HCT116 (cell line): ENCODE measurements at places on chromosomes 1 and 21.

DNA sequence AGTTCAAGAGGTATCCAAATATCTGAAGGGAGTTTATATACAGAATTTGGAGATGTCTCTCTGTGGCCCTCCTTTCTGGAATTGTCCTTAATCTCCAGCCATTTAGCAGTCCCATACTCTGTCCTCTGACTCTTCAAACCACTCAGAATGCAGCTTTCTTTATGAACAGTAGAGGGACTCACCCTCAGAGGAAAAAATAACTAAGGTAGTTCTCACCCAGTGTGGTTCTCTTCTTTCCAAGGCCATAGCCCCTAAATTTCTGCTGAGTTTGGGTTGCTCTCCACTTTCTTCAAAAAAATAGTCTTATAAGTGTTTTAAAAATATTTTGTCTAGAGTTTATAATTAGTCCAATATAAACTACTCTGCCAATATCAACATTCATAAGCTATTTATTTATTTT, 369.7 kb downstream of the MATN1 start:
- no peak for DNase-seq

GRCh38 chr1:98523256-98523655, 138.3 kb upstream of the SNX7 start:
- DNase-seq, result no peak

- DNase-seq, result no peak
Measured at GRCh38 chr1:22323141-22323845, 128.4 kb upstream of the ZBTB40 start.

GRCh38 chr1:67264899-67265298, 42.8 kb upstream of the IL12RB2 start:
- DNase-seq, result no peak

DNA sequence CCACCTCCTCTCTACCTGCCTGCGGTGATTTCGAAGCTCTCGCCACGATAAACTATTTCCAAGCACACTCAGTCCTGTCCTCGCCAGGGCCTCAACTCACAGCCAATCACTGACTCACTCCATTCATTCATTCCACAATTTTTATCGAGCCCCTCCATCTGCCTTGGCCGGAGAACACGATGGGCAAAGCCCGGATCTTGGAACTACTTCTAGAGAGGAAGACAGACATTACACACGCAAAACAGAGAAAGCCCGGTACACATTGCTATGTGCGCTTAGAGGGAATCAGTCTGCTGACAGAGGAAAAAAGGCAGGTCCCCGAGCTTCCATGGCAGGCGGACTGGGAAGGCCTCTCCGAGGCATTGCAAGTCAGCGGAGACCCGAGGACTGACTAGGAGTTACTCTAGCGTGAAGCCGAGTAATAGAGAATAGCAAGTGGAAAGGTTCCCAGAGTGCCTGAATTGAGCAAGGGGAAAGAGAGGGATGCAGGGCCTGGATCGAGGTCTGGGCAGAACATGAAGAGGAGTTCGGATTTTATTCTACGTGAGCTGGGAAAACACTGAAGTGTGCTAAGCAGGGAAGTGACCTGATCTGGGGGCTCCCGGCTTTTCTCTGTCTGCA, 54.2 kb upstream of the DNAJC6 start:
- no peak for DNase-seq

- DNase-seq, result no peak
Measured at GRCh38 chr1:193957556-193958095, 771.2 kb upstream of the B3GALT2 start.

GRCh38 chr1:6105763-6106162, 60.1 kb downstream of the KCNAB2 start:
- no peak for DNase-seq

DNA sequence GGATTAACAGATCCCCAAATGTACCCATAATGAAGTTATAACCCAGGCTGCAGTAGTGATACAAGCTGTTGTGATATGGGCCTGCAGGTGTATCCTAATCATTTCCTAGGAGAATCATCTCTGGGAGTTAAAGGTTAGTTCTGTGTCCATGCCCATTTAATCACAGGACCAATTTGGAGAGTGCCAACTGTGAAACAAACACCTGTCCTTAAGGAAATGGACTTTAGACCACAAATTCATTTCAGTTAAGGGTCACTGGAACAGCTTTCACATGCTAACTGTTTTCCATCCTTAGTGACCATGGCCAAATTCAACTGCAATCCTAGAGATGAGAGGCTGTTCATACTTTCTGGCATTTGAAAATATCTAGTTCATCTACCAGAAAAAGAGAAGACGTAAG, 160.9 kb downstream of the GPATCH2 start:
- DNase-seq, result no peak

- peak; percentile 40 for DNase-seq
Measured at GRCh38 chr1:75908717-75909152, 23.5 kb downstream of the ASB17 start.

GRCh38 chr1:29575277-29575676, 339.0 kb downstream of the PTPRU start:
- DNase-seq, result no peak

DNA sequence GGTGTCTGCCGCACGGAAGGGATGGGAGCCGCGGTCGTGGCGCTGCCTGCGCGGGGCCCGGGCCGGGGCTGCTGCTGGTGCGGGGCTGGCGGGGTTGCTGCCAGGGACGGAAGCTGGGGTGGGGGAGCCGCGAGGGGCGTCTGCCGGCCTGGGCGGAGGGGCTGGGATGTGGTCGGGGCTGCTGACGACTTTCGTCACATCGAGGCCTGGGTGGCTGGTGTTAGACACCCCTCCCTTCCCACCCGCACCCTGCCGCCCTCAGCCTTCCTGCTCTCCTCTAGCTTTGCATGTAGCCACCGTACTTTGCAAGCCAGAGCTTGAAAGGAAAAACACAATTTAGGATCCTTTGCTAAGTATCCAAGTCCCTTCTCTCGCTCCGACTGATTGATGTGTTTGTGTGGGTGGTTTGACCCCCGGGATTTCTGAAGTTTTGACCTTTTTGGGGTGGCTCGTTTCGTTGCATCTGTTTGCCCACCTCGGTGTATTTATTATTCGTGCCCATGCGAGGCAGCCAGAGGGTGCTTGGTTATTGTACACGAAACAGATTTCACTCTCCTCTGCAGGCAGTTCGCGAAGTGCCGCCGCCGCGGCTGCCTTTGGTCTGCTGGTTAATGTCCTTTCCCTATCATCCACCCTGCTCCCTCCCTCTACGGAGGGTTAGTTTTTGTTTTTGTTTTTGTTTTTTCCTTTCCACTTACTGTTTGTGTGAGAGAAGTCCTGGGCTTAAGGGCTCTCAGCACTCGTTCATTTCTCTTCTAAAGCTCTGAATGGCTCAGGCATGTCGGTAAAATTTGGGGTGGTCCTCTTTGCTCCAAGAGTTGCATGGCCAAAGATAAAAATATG, 868 bp downstream of the C1orf21 start:
- no peak for DNase-seq

DNA sequence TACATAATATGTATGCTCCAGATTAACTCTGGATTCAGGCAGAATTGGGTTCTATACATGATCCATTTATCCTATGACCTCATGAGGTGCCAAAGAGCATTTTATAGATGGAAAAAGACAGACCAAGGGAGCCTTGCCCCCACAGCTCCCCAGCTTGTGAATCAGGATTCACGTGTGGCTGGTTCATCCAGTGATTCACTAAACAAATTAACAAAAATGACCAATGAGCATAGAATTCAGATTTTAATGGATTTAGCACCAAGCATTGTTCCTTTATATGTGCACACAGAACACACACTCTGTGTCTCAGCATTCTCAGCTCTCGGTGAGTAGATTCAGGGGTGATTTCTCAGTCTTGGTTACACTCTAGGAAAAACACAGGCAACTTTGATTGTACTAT, 51.7 kb upstream of the BARHL2 start:
- DNase-seq, result no peak

DNA sequence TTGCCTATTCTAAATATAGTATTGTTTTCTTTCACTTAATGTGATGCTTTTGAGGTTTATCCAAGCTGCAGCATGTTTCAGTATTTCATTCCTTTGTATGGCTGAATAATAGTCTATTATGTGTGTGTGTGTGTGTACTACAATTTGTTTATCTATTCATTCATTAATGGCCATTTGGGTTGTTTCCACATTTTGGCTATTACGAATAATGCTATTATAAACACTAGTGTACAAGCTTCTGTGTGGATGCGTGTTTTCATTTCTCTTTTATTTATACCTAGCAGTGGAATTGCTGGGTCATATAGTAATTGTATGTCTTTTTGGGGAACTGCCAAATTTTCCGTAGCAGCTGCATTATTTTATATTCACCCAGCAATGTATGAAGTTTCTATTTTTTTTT, 15.0 kb upstream of the THEM5 start:
- no peak for DNase-seq

DNA sequence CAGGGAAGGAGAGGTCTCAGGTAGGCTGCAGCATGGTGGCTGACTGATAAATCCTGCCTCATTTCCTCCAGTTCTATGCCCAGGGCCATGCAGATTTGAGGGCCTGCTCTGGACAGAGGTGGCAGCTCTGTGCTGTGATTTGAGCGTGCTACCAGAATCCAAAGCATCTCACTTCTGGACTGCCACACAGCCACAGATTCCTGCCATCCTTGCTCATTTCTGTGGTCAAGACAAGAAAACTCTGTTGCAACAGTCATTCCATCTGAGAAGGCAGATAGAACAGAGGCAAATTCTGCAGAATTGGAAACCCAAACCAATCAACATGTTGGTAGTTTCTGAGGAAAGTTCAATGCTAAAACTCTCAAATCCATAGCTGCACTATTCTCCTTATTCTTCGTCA, 102.8 kb upstream of the GALNT2 start:
- no peak for DNase-seq

DNA sequence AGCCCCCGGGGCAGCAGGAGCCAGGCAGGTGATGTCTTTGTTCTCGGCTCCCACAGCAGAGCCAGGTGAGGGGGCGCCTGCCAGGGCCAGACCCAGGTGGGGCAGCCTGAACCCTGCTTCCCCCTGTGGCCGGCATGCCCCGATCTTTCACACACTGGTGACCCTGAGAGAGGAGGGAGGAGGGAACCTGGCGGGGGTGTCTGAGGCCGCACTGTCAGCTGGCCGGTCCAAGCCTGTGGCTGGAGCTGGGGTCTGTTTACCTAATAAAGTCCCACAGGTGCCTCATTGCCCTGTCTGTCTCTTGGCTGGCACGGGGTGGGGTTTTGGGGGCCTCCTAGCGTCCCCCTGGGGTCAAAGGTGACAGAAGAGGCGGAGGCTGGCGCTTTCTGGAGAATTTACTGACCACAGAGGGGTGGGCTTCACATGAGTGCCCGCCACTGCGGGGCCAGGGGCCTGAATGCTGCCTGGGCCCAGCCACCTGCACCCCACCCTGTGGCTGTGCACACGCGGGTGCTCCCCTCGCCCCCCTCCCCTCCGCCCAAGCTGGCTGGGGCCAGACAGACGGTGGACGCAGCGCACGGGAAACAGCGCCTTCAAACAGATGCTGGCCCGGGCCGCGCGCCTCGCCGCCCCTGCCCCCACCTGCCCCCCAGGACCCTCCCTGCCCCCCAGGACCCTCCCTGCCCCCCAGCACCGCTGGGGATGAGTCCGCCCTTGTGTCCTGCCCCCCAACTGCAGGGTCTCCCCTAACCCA, 5.8 kb downstream of the TMEM240 start:
- DNase-seq, result no peak

DNA sequence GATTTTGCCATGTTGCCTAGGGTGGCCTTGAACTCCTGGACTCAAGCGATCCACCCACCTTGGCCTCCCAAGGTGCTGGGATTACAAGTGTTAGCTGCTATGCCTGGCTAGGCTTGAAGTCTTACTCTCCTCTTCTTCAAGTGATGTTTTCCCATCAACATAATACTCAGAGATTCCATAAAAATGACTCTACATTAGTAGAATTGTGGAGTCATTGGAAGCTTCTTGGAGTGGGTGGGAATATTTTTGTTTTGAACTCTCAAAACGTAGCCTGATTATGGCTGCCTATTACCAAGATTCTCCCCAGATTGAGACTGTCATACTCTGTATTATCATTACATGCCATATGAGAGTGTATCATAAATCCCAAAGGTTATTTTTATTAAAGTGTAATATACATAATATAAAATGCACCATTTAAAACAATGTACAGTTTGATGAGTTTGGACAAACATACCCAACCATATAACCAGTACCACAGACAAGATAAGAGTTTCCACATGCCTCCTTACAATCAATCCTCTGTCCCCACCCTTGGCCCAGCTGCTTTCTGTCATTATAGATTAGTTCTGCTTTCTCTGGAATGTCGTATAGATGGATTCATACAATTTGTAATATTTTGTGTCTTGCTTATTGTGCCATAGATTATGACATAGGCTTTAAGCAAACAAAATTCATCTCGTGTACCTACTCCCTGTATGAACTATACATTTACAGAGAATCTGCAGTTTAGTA, 8.0 kb upstream of the DNM3 start:
- no peak for DNase-seq

GRCh38 chr1:28135371-28136168, 40.9 kb downstream of the PTAFR start:
- DNase-seq, result no peak

DNA sequence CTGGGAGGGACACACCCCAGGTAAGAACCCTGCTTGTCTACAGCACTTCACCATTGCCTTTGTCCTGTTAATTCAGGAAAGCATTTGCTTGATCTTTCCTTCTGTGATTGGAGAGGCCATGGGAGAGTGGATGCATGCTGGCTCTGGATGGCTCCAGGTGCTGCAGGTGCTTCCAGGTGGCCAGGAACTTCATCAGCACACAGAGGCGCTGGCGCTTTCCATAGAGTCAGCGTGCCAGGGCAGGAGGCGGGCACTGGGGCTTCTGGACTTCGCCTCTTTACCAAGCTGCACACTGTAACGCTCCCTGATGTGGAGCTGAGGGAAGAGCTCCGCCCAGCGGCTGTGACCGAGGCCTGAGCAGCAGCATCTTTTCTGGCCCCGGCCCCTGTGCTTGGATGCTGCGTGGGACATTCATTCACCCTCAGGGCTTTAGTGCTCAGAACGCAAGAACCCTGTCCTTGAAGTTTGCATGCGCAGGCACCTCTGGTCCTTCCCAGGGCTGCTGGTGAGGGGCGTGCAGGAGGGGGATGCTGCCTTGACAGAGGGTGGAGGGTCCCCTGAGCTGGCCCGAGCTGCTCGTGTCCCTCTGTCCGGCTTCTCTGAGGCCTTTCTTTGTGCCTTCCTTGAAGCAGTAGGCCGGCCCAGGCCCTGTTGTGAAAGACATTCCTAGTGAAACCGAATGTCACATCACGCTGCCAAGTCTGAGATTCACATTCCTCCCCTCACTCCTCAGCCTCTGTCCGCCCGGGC, 1.6 kb upstream of the MX2 start:
- no peak for DNase-seq

DNA sequence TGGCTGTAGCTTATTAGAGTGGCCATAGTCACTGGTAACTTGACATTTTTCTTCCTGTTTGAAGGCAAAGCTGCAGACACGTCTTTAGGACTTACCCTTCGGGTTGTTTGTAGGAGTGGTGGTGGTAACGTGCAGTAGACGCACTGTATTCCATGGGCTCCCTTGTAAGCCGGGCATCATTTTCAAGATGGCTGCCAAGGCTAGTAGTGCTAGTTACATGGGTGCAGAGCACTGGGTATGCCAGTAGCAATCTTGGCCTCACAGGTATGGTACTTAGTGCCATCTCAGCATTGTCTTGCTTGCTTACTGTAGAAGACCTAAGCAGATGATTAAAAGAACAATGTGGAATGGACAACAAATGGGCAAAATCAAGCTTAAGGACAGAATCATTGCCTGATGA, 1.9 kb downstream of the YBX1 start:
- no peak for DNase-seq
